Cortex of kidney (tissue), 1 donor: ENCODE measurements at places on chromosomes 1 and 21.

GRCh38 chr1:93756657-93757056 is 75.0 kb upstream of the BCAR3 start:
- no peak for DNase-seq

- no peak for DNase-seq
Measured at GRCh38 chr1:158049853-158050252, 56.4 kb downstream of the KIRREL1 start.

DNA sequence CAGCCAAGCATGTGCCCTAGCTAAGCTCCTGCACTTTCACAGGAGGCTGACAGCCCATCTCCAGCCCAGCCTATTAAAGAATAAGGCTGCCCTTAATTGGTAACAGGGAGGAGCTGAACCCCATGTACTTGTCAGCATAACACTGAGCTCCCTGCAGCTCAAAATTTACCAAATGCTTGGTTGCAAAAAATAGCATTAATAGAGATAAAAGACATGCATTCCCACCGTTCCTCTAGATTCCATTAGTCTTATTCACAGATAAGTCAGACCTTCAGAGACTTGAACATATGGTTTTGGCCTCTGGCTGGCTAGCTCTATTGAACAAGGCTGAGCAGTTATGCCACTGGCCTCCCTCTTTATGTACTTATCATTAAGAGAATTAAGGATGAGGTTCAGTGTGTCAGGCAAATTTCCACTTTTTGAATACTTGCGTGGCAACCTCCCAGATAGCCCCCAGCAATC is 29.2 kb downstream of the OLFML3 start:
- DNase-seq = no peak

DNA sequence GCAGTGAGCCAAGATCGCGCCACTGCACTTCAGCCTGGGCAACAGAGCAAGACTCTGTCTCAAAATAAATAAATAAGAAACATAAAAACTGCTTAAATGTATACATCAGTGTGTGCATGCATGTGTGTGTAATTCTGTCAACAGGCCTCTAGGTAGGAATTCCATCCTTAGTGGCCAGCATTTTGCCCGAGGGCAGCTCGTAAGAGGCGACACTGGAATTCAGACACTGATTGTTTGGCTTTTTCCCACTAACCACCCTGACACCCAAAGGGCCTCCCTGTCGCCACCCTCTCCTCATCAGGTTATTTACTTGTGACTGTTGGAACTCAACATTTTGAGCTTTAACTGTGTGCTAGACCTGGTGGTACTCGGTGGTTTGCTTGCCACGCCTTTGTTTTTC is 64.0 kb upstream of the KIF1B start:
- no peak for DNase-seq

DNA sequence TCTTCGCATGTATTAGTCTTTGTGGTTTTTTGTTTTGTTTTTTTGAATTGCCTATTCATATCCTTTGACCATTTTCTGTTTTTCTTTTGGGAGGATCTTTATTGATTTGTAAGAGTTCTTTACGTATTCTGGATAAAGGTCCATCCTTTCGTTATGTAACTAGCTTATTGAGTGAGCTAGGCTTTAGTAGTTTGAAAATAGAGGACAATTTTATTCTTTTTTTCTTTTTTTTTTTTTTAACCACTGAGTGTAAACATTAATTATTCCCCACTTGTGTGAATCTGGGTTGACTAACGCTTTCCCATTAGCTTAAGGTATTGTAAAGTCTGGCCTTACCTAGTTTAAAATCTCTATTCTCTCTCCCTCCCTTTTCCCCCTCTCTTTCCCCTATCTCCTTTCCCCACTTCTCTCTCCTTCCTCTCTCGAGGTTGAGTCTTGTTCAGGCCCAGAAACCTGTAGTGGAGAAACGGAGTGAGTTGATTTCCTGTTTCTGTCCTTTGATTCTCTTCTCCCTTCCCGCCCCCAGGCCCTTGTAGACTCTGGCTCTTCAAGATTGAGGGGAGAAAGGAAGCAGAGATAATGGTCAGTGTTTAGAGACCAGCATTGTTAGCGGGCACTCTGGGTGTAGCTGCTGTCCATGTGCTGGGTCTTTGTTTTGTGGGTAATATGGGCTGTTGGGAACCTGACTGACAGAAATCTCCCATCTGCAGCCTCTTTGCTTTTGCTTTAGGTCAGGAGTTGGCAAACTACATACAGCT is 1.5 kb downstream of the MORC3 start:
- no peak for DNase-seq
